ENCODE measurements at places on chromosomes 7 and 10.

- no peak for DNase-seq
Observed at GRCh38 chr7:44280636-44280992, 44.8 kb downstream of the CAMK2B start.

GRCh38 chr10:34474009-34474376, 341.1 kb downstream of the PARD3 start:
- no peak for DNase-seq

DNA sequence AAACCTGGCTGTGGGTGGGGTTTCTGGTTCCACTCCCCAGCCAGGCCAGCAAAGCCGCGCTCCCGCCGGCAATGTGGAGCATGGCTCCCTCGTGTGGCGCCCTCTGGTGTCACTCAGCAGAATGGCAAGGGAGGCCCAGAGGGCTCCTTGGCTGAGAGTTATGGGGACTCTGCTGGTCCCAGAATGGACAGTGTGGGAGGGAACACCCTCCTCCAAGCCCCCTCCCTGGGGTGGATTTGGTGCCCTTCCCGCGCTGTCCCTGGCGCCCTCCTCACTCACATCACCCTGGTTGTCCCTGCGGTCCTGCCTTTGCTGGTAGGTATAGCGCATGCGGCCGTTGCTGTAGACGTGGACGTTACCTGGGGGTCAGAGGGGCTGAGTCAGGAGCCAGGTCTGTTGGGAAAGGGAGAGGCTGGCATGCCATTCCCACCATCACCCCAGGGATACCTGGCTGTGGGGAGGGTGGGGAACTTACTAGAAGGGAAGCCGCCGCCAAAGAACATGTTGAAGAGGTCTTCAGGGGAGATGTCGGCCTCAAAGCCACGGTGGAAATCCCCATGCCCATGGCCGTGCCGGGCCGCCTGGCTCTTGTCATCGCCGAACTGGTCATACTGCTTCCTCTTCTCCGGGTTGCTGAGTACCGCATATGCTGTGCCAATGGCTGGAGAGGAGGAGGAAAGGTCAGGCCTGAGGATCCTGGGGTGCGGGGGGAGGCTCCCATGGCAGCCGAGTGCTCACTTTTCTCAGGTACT, 14.0 kb downstream of the DNAJB12 start:
- peak; percentile 74 for DNase-seq

- DNase-seq = no peak
Observed at GRCh38 chr10:127017541-127018297, 112.5 kb downstream of the DOCK1 start.

DNA sequence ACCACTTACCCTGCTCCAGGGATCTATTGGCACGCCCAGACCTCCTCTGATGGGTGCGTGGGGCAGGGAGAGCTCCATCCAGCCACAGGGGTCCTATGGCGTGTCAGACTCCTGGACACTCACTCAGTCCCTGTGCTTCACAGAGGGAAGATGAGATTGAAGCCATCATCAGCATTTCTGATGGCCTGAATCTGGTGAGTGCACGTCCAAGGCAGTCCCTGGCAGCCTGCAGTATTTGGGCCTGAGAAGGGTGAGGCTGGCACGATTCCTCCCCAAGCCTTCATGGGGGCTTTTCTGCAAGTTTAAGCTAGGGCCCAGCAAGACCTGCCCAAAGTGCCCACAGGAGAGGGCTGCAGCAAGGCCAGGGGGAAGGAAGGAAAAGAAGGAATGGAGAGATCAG, 3.3 kb downstream of the CDHR1 start:
- DNase-seq = no peak

All from OCI-LY7 (cell line).